Central memory CD8-positive, alpha-beta T cell (primary cell): ENCODE measurements at places on chromosomes 16 and 17.

GRCh38 chr17:16140854-16141253 is 74.5 kb downstream of the NCOR1 start:
- no peak for DNase-seq
- H3K36me3 ChIP-seq = peaks cover 38% of the 10 kb centered on the region
- no peaks in the 10 kb centered on the region for H3K27me3 ChIP-seq

GRCh38 chr17:7034955-7035590 is 742 bp upstream of the SLC16A13 start:
- peaks cover 66% of the 10 kb centered on the region for H3K4me1 ChIP-seq
- H3K36me3 ChIP-seq = peaks cover 6% of the 10 kb centered on the region
- H3K4me3 ChIP-seq = peak overlapping the region; percentile 91
- H3K27me3 ChIP-seq = no peaks in the 10 kb centered on the region

DNA sequence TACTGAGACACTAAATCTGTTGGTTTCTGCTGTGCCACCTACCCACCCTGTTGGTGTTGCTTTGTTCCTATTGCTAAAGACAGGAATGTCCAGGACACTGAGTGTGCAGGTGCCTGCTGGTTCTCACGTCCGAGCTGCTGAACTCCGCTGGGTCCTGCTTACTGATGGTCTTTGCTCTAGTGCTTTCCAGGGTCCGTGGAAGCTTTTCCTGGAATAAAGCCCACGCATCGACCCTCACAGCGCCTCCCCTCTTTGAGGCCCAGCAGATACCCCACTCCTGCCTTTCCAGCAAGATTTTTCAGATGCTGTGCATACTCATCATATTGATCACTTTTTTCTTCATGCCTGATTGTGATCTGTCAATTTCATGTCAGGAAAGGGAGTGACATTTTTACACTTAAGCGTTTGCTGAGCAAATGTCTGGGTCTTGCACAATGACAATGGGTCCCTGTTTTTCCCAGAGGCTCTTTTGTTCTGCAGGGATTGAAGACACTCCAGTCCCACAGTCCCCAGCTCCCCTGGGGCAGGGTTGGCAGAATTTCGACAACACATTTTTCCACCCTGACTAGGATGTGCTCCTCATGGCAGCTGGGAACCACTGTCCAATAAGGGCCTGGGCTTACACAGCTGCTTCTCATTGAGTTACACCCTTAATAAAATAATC is 14.6 kb downstream of the STH start:
- no peaks in the 10 kb centered on the region for H3K27me3 ChIP-seq
- peaks cover 6% of the 10 kb centered on the region for H3K4me1 ChIP-seq
- no peaks in the 10 kb centered on the region for H3K36me3 ChIP-seq
- no peak for DNase-seq
- no peak overlapping the region for H3K27ac ChIP-seq
- H3K4me3 ChIP-seq = no peak overlapping the region

DNA sequence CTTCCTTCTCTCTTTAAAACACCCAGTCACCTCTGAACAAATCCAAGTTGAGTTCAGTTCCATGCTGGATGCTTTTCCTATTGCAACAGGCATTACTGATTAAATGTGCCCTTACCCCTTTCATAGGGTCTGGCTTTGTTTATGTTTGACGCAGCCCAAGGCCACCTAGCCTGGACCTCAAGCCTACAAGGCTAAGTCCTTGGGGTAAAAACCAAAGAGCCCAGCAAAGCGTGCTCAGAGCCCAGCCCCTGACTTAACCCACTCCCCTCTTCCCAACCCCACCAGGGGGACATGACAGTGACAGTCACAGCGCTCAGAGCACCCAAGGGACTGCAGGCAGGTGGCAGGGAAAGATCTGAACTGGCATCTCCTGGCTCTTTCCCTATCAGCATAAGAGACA is 200.6 kb downstream of the XYLT1 start:
- H3K36me3 ChIP-seq = peaks cover 3% of the 10 kb centered on the region
- no peak overlapping the region for H3K27ac ChIP-seq
- H3K4me1 ChIP-seq = peaks cover 48% of the 10 kb centered on the region

GRCh38 chr16:3965306-3965705 is 84.8 kb upstream of the CREBBP start:
- peaks cover 15% of the 10 kb centered on the region for H3K4me1 ChIP-seq
- H3K36me3 ChIP-seq = peaks cover 13% of the 10 kb centered on the region
- H3K4me3 ChIP-seq = no peak overlapping the region
- DNase-seq = no peak

GRCh38 chr17:47698749-47699535 is 5.0 kb downstream of the TBKBP1 start:
- H3K4me3 ChIP-seq = peak overlapping the region; percentile 35
- DNase-seq = peak; percentile 74

DNA sequence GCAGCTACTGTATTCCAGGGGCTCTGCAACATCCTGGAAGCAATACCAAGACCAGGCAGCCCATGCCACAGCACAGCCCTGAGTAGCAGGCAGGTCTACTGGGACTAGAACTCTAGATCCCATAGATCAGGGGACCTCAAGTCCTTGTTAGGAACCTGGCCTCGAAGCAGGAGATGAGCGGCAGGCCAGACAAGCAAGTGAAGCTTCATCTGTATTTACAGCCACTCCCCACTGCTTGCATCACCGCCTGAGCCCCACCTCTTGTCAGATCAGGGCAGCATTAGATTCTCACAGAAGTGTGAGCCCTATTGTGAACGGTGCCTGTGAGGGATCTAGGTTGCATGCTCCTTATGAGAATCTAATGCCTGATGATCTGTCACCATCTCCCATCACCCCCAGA is 295.7 kb upstream of the TNRC6C start:
- H3K4me3 ChIP-seq = no peak overlapping the region
- H3K27me3 ChIP-seq = peaks cover 13% of the 10 kb centered on the region
- no peak for DNase-seq

- no peaks in the 10 kb centered on the region for H3K27me3 ChIP-seq
- H3K4me1 ChIP-seq = peaks cover 18% of the 10 kb centered on the region
- DNase-seq = no peak
- H3K4me3 ChIP-seq = no peak overlapping the region
Measured at GRCh38 chr17:75475851-75476250, 19.4 kb downstream of the TMEM94 start.

DNA sequence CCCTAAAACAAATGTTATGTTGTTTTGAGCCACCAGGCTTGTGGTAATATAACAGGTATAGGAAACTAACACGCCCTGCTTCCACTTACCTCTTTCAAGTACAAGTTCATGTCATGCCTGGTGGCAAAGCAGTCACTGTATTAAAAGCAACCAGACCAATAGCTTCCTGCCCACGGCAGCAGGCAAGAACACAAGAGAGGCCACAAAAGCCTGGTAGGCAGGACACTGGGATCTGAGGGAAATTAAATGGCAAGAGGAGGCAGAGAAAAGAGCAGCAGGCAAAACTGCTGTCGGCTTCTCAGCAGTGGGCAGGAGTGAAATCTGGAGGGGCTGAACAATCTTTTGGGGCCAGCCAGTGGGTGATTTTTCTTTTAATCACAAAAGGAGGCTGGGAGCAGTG is 2.2 kb downstream of the CYTH1 start:
- no peaks in the 10 kb centered on the region for H3K27me3 ChIP-seq
- no peak for DNase-seq
- peak overlapping the region; percentile 94 for H3K27ac ChIP-seq
- peaks cover 48% of the 10 kb centered on the region for H3K4me1 ChIP-seq

- no peak overlapping the region for H3K4me3 ChIP-seq
- peaks cover 2% of the 10 kb centered on the region for H3K36me3 ChIP-seq
- DNase-seq = no peak
- peaks cover 88% of the 10 kb centered on the region for H3K27me3 ChIP-seq
Measured at GRCh38 chr17:846901-847843, 65.0 kb downstream of the MRM3 start.

- peaks cover 4% of the 10 kb centered on the region for H3K36me3 ChIP-seq
- H3K4me1 ChIP-seq = no peaks in the 10 kb centered on the region
- no peak for DNase-seq
Measured at GRCh38 chr17:70813355-70813930, 644.1 kb downstream of the KCNJ2 start.

GRCh38 chr17:69344939-69345338 is 18.0 kb upstream of the ABCA5 start:
- no peak overlapping the region for H3K4me3 ChIP-seq
- H3K27ac ChIP-seq = no peak overlapping the region
- peaks cover 58% of the 10 kb centered on the region for H3K27me3 ChIP-seq
- no peaks in the 10 kb centered on the region for H3K36me3 ChIP-seq

DNA sequence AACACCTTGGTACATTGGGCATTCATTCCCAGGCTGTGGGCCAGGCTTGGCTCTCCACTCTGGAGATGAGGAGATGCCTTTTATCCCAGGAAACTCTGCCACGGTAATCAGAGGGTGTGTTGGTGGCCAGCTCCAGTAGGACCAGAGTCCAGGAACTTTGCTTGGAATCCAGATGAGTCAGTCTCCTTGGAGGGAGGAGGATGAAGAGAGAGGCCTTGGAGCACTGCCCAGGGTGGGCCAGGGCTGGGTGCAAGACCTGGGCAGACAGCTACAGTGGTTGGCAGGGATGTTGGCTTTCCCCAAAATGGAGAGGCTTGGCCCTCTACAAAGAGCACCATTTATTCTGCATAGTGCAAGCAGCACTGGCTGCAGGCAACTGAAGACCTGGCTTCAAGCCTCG is 209.0 kb downstream of the RGS9 start:
- H3K4me3 ChIP-seq = no peak overlapping the region
- no peaks in the 10 kb centered on the region for H3K4me1 ChIP-seq
- no peak overlapping the region for H3K27ac ChIP-seq
- H3K27me3 ChIP-seq = peaks cover 74% of the 10 kb centered on the region
